NCI-H1048 (cell line): ENCODE measurements at places on chromosomes 3 and 15.

- DNase-seq, result no peak
These were observed 101.6 kb downstream of the MAGI1 start for GRCh38 chr3:65936908-65937638.

DNA sequence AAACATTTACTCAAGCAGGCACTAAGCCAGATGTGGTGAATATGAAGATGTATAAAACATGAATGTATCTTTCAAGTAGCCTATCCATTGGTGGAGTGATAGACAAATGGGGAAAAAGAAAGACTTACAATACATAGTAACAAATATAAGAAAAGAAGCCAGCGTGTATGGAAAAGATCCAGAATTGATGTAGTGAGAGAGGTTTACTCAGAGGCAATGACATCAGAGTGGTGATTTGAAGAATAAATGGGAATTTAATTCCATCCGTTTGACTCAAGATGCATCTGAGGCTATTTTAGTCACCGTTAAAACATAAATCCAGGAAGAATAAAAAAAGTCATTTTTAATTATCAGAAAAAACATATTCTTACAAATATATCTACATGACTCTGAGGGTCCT is 162.6 kb downstream of the IL1RAP start:
- DNase-seq, result no peak

- no peak for DNase-seq
These were observed 106.5 kb downstream of the CHSY1 start for GRCh38 chr15:101145362-101145761.

DNA sequence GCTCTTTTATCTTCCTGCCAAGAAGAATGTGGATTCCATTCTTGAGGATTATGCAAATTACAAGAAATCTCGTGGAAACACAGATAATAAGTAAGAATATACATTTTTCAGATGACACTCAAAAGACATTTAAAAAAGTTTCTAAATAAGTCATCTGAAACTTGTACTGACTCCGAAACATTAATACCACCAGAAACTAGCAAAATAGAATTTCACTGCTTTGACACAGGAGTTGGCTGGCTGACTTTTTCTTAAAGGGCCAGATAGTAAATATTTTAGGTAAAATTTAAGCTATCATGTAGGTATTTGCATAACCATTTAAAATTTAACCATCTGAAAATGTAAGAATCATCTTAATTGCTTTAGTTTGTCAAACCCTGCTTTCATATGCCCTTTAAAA is 20.8 kb downstream of the MORF4L1 start:
- no peak for DNase-seq

DNA sequence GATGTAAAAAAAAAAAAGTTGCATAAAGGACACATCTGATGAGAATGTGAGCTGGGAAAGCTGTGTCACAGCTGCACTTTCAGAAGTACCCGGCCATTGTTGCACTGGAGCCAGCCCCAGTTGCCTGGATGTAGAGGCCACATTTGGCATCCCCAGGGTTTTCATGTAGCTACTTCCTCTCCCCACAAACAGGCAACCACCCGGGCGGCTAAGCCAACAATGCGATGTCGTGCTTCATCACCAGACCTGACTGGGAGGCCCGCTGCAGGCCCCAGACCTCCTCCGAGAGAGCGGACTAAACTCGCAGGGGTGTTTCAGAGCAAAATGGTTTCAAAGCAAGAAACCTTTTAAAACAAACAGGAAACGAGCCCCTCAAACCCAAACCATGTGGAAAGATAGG is 142.3 kb downstream of the TMCO5A start:
- DNase-seq, result no peak

DNA sequence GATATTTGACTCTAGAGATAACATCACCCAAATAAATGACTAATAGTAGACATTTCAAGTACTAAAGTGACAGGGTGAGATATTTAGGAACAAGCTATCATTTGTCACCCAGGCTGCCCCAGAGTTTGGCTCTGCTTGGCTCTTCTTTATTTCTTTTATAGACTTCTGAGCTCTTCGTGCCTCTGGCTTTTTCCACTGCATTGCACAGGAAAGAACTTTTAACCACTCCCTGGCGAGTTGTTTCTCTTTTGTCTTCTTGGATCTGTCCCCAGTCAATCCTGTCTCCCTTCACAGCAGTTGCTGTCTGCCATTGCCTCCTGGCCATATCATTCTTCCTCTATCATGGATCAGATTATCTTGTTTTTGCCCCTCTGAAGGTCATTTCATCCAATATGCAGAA is 339.2 kb upstream of the DCBLD2 start:
- no peak for DNase-seq

GRCh38 chr15:70023769-70024491 is 73.8 kb downstream of the TLE3 start:
- DNase-seq, result no peak

- DNase-seq, result no peak
These were observed 6.5 kb downstream of the RUBCN start for GRCh38 chr3:197730200-197730599.

DNA sequence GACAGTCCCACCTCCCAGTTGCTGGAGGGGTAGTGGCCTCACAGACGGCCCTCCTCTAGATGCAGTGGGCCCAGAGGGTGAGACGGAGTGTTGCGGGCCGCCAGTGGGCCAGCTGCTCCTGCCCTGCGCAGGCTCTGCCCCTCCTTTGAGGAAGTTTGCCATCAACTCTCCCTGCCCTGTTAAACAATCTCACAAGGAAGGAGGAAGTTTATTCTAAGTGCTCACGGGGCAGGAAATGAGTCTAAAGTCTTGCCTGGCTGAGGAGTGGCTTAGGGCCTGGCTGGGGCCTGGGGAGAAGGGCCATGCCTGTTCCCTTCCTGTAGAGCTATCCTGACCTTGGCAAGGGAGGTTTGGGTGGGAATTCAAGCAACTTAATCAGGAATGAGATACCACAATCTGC is at the start of gene FAM3D:
Gene FAM3D (minus strand): TSS at position 92 of the 400 bp plus-strand sequence. CDS start 11,211 bp downstream, outside the sequence.
- no peak for DNase-seq

GRCh38 chr3:135242285-135242684 is 447.2 kb downstream of the EPHB1 start:
- no peak for DNase-seq

GRCh38 chr15:62894322-62895085 is 148.0 kb upstream of the TPM1 start:
- no peak for DNase-seq

- DNase-seq, result no peak
These were observed 32.1 kb upstream of the TMEM207 start for GRCh38 chr3:190481779-190482178.

- DNase-seq, result no peak
These were observed 1.1 kb downstream of the FBN1 start for GRCh38 chr15:48644467-48644826.

GRCh38 chr3:64837986-64838735 is 150.4 kb upstream of the ADAMTS9 start:
- DNase-seq, result no peak

DNA sequence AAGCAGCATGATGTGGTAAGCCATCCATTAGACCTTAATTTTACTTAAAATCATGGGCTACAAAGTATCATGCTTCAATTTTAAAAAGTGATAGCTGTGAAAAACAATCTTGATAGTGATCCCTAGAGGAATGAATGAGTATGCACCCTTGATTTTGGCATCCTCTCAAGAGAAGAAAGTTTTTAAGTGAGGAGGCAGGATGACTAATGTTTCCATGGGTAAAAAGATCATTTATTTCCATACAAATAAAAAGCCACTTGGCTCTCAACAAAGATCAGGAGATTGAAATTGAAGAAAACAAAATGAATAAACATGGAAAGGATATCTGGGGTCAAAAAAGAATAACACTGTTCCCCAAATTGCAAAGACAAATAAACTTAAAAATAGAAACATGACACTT is 305.4 kb downstream of the MEX3B start:
- DNase-seq, result no peak

DNA sequence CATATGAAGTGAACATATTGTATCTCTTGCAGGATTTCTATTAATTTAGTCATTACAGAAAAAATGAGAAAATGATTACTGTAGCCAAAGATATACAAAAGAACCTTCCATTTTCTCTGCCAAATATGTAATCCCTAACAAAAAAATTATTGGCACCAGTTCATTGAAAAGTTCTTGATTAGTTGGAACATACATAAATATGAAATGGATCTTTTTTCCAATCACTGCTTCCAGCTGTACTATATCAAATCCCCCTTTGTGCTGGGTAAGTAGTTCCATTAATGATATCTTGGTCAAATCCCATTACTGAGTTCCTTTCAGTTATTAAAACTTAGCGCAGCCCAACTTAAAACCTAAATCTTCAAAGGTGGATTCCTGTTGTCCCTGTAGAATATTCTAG is 263.8 kb downstream of the SLC9A9 start:
- no peak for DNase-seq

DNA sequence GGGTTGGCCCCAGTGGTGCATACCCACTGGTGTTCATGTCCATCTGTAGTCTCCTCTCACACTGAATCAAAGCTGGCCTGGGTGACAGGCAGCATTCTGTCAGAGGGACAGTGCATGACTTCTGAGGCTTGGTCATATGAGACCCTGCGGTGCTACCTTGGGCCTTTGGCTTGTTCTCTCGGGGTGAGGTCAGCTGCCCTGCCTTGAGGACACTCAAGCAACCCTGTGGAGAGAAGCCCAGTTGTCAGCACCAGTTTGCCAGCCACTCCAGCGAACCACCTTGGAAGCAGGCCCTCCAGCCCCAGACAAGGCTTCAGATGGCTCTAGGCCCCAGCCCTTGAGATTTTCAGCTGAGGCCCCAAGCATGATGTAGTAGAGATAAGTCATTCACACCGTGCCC is 16.9 kb upstream of the RAB7A start:
- no peak for DNase-seq

GRCh38 chr15:48644827-48645557 is 517 bp downstream of the FBN1 start:
- no peak for DNase-seq

DNA sequence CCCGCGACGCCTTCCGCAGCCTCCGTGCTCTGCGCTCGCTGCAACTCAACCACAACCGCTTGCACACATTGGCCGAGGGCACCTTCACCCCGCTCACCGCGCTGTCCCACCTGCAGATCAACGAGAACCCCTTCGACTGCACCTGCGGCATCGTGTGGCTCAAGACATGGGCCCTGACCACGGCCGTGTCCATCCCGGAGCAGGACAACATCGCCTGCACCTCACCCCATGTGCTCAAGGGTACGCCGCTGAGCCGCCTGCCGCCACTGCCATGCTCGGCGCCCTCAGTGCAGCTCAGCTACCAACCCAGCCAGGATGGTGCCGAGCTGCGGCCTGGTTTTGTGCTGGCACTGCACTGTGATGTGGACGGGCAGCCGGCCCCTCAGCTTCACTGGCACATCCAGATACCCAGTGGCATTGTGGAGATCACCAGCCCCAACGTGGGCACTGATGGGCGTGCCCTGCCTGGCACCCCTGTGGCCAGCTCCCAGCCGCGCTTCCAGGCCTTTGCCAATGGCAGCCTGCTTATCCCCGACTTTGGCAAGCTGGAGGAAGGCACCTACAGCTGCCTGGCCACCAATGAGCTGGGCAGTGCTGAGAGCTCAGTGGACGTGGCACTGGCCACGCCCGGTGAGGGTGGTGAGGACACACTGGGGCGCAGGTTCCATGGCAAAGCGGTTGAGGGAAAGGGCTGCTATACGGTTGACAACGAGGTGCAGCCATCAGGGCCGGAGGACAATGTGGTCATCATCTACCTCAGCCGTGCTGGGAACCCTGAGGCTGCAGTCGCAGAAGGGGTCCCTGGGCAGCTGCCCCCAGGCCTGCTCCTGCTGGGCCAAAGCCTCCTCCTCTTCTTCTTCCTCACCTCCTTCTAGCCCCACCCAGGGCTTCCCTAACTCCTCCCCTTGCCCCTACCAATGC is 2.0 kb downstream of the ISLR start:
- no peak for DNase-seq

- DNase-seq, result no peak
These were observed 828.2 kb upstream of the CFAP20DC start for GRCh38 chr3:59878038-59878427.

DNA sequence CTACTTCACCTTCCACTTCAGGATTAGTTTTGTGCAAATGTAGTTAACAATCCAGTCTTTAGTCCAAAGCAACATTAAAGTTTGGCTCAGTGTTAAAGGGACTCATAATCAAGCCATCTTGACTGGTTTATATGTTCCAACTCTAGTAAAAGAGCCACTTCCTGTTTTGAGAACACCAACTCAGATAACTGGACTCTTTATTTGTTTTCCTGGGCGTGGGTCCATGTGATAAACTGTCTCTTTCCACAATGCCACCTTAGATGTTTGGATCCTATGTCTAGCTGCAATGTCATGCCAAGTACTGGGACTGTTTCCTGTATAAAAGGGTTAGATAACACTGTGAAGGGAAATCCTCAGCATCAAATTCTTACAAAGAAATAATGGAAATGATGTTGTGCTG is 545.0 kb downstream of the PYDC2 start:
- no peak for DNase-seq

DNA sequence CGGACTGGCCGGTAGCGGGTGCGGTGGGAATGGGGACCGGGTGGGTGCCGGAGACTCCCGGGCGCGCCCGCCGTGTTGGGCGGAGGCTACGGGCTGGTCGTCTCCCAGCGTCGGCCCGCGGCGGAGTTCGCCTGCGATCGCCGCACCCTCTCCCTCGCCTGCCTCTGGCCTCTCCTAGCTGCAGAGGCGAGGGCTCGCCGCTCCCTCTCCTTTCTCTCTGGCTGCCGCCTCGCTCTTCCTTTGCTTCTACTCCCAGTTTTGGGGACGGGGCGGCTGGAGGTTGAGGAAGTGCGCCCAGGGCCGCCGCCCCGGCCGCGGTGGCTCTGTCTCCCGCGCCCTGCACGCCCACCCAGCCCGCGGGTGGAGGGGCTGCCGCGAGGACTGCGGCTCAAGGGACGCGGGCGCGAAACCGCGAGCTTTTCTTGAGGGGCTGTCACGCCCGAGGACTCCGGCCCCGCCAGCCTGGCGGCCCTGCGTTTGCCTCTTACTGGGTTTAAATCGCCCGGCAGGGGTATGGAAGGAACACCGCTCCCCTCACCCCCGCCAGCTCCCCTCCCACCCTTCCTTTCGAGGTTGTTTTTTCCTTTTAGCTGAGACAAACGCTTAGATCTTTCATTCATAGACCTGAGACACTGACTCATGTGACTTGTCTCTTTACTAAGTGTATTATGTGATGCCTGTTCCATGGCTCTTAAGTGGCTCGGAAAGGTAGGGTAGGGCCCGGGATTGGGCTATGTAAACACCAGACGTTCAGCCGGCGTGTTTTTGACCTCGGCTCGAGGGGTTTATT is 654 bp downstream of the PIK3CA start:
- no peak for DNase-seq

GRCh38 chr15:98699591-98700424 is 51.5 kb downstream of the IGF1R start:
- DNase-seq, result no peak
